ENCODE measurements at places on chromosomes 2 and 18.

GRCh38 chr2:29187926-29188325 is 72.7 kb downstream of the CLIP4 start:
- peak; percentile 35 for DNase-seq

GRCh38 chr2:220191737-220192136 is 564.3 kb downstream of the SLC4A3 start:
- no peak for DNase-seq

- DNase-seq: peak; percentile 12
Observed at GRCh38 chr2:144832048-144832447, 312.1 kb upstream of the ZEB2 start.

DNA sequence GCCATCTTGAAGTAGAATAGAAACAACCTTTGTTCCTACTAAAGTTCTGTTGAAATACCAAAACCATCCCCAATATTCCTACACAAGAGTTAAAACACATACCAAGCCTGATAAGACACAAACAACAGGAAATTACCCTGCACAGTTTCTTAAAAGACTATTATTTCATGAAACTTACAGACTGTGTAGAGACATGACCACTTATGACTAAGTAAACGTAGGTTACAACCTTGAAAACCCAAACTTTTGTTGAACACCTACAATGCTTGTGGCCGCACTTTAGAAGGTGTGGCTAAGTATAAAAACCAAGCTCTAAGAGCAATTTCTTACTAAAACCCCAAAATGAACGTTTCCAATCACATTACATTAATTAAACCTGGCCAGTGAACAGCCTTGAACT is 2.0 kb downstream of the SMAD2 start:
- peak; percentile 67 for DNase-seq

GRCh38 chr18:28113271-28114029 is 63.5 kb downstream of the CDH2 start:
- DNase-seq: no peak

- no peak for DNase-seq
Observed at GRCh38 chr2:30516166-30516565, 69.1 kb downstream of the LCLAT1 start.

DNA sequence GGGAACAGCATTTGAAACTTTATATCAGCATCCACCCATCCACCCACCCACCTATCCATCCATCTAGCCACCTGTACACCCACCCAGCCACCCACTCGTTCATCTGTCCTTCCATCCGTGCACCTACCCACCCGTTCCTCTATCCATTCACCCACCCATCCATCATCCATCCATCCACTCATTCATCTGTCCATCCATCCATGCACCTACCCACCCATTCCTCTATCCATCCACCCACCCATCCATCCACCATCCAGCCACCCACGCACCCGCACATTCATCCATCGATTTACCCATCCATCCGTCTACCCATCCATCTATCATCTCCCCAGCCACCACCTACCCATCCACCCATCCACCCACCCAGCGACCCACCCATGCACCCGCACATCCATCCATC is 24.8 kb downstream of the LDLRAD4 start:
- no peak for DNase-seq

- no peak for DNase-seq
Observed at GRCh38 chr2:71603311-71603811, 150.0 kb downstream of the DYSF start.

- DNase-seq: no peak
Observed at GRCh38 chr2:54546518-54546917, 90.4 kb downstream of the SPTBN1 start.

DNA sequence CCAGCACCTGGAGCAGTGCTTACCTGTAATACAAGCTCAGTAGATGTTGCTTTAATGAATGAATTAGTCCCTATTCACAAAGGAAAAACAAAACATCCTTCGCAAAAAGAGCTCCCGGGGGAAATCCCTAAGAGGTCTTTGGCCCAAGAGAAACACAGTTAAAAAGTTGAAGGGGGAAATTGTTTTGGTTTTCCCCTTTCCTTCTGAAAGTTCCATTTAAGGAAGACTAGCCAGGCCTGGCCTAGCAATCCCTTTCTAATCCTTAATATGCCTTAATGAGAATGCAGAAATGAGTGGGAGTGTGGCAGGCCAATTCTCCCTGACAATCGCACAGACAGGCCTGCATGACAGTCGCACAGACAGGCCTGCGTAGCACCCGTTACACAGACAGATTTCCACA is 33.5 kb upstream of the REL start:
- no peak for DNase-seq

All from amniotic epithelial cell (primary cell).